ENCODE measurements at places on chromosomes 3 and 15. TPM values are rescaled to one million over a fixed set of nuclear protein-coding genes. Genes with fewer than 3 reads are reported as not detected.
A peak's percentile ranks its signal among the peaks of the same experiment; 100 is the strongest.

GOLGA8S gene
- 33.9 TPM for total RNA-seq

DNA sequence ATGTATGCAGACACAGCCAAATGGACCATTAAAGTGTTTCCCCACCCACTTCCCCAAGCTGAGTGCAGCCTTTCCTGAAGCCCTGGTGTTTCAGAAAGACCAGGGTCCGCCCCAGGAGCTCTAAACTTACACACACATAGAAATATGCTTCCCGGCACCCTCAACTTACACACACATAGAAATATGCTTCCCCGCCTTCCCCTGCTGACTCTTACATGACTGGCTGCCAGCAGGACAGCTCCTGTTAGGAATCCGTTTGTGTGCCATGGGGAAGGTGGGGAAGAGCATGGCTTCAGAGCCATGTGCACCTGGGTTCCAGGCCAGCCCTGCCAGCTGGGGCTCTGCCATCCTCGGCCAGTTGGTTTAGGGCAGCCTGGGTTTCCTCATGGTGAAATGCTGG is 3.6 kb downstream of the CLEC3B start:
- no peak for DNase-seq

PLIN1 gene
- total RNA-seq: 18.5 TPM

DNA sequence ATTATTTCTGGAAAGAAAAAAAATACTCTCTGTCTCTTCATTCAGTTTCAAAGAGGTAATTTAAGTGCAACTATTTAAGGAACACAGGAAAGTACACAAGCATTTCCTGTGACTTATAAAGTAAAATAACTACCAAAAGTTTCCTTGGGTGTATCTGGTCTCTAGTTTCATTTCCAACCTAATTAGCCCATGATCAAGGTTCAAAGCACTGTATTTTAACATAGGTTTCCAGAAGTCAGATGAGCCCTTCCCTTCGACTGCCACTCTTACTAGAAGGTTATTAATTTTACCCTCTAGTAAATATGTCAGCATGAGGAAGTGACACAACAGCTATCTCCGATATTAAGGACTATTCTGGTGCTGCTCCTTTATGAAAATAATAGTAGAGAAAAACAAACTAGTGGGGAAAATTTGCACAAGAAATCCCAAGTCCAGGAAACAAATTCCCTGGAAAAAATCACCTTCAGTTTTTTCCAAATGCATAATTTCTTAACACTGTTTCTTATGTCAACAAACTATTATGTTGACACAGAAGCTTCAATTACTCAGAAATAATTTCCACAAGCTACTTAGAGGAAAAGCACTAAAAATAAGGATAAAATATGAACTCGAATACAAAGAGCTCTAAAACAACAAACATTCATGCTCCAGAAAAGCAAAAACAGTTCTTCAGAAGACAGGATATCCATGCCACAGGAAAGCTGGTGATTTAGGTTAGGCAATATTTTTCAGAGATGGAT is 35.3 kb downstream of the CCPG1 start:
- no peak for DNase-seq

DNA sequence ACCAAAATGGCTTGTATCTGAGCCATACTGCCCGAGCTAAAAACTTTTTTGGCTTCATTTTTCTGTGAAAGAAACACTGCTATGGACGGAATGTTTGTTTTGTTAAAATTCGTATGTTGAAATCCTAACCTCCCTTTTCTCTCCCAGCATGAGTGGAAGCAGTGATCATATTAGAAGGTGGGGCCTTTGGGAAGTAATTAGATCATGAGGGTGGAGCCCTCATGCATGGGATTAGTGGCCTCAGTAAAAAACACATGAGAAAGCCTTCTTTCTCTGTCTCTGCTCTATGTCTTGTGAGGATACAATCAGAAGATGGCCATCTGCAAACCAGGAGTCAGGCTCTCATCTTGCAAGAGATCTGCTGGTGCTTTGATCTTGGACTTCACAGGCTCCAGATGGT is 7.4 kb upstream of the FNDC3B start:
- DNase-seq: no peak

GRCh38 chr15:25422021-25422420 is 16.8 kb downstream of the UBE3A start:
- DNase-seq: no peak

GRCh38 chr15:31252171-31252785 is 74.4 kb upstream of the KLF13 start:
- no peak for DNase-seq

- DNase-seq: no peak
Observed at GRCh38 chr15:66254089-66254950, 770 bp upstream of the MEGF11 start.

- no peak for DNase-seq
Observed at GRCh38 chr3:98326945-98327344, 26.7 kb upstream of the OR5K4 start.

DNA sequence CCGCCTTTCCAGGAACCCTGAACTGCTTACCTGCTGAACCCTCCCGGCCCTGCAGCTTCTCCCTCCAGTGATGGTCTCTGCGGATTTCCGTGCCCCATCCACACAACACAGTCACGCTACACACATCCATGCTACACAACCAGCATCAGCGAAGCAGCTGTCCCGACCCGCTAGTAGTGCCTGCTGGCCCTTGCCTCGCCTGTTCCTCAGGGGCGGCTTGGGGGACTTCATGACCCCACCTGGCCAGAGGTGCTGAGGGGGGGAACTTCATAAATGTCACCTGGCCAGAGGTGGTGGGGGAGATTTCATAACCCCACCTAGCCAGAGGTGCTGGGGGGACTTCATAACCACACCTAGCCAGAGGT is 530 bp upstream of the TUBGCP5 start:
- no peak for DNase-seq

DNA sequence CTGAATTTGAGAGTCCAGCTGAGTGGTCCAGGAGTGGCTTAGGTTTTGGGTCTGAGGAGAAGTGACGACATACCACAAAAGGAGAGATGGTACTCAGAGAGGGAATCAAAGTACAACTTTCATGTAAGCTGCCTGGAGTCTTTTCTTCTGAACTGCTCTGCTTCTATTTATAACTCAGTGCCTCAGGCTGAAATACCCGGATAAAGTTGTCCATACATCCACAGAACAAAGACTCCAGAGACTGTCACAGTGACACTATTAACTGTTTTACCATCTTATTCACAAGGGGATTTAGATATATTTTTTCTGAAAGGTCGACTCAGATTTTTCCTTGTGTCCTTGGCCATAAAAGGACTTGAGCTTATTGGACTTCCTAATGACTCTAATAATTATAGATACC is 264.3 kb upstream of the DNAJC19 start:
- no peak for DNase-seq

DNA sequence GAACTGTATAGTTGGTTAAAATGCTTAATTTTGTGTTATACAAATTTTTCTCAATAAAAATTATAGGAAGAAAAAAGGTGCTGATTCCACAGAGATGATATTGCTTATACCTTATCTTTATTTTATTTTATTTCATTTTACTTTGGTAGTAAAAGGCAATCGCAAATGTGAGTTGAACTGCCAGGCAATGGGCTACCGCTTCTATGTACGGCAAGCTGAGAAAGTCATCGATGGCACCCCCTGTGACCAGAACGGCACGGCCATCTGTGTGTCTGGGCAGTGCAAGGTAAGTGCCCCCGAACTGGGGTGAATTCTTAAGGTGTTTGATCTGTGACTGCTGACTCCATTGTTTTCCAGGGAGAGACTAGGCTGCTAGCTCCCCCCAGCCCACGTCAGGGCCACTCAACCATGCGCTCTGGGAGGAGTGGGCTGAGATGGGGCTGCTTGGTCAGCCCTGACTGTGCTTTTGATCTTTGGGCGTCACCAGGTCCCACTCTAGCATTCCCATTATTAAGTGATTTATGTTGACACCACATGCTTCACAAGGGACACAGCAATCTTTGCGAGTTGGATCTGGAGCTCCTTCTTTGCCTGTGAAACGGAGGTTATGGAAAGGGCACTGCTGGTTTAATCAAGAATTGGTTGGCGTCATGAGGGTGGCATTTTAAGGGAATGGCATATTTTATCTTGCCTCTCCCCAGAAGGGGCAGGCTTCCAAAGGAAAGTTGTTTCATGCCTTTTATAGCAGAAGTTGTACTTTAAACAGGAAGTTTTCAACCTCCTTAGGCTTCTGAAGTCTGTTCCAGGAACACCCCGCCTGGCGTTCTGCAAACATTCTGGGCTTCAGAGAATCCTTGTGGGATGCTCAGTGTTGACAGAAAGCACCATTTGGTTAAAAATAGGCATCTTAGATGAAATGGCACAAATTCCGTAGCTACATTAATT is 296.5 kb downstream of the THSD4 start:
- no peak for DNase-seq

DNA sequence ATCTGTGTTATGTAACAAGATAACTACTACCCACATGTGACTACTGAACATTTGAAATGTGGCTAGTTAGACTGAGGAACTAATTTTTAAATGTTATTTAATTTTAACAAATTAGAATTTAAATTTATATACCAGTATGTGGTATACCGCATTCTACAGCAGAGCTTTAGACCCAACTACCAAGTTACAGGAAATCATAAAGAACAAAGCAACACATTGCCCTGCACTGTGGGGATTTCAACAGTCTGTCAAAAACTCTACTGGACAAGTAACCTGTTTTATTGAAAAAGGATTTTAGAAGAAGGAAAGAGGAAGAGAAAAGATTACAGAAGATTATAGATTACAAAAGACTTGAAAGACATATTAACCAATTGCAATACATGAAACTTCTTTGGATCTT is 64.9 kb downstream of the DPH6 start:
- DNase-seq: no peak

PP2D1 gene
- total RNA-seq: 22.8 TPM

DNA sequence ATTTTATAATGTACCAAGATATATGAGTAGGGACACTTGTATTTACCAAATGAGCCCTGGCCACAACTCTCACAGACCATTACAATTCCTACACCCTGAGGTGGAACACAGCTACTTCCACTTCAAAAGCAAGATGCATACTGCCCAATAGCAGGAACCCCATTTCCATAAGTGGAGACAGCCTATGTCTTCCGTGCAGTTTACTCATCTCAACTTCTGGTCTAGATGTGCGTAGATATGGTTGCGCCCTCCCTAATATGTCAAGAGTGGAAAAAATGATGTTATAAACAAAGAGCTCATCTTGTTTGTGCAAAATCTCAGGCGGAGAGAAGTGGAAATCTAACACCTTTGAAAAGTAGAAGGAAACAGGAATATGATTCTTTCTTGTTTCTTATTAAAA is 44.6 kb downstream of the RAB27A start:
- no peak for DNase-seq

- no peak for DNase-seq
Observed at GRCh38 chr3:111210866-111211564, 139.4 kb downstream of the NECTIN3 start.

FBXW12 gene
- 0.81 TPM for total RNA-seq

DNA sequence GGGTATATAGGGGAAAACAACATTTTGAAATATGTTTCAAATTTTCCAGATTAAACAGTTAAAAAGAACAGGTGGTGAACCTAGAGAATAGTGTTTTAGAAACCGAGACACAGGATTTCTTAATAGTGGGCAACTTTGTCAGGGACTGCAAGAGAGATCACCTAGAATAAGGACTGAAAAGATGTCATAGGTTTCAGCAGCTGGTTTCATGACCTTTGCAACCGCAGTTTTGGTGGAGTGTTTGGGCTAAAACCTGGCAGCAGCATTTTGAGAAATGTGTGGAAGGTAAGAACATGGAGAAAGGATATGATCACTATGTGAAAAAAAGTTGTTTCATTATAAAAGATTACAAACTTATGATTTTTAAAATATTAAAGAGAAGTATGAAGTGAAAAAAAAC is 34.9 kb downstream of the PRKCI start:
- DNase-seq: no peak

- DNase-seq: no peak
Observed at GRCh38 chr3:17983106-17983505, 240.7 kb upstream of the TBC1D5 start.

MESP2 gene
- 2.9 TPM for total RNA-seq

GREM1 gene
- total RNA-seq: 1.6 TPM

- no peak for DNase-seq
Observed at GRCh38 chr3:152257563-152258035, 11.1 kb upstream of the MBNL1 start.

SYNPR gene
- total RNA-seq: not detected

DNA sequence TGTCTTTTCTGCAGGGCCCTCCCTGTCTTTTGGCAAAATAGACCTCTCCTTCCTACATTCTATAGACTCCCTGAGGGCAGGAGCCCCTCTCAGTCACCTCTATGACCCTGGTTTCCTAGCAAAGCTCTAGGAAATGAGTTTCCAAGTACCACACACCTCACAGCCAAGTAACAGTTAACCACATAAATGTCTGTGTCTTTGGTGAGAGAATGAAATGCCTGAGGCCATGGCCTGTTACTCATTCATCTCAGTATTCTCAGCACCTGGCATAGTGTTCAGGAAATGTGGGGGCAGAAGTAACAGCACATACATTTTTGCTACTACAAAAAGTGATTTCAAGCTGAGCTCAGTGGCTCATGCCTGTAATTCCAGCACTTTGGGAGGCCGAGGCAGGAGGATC is 21.0 kb downstream of the RFT1 start:
- DNase-seq: no peak

DNA sequence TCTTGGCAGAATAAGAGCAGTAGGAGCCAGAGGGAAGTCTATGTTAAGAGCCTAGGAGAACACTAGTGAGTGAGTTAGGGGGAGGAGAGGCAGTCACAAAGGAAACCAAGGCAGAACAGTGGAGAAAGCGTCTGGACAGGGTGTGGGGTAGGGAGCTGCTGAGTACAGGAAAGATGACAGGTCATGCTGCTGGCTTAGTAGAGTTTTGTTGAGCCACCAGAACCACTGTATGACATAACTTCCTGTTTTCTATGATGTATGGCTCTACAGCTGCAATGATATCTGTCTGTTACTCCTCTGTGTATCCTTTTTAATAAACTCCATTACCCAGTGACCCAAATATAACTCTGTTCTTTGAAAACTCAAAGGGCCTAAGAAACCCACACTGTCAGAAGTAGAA is 10.6 kb upstream of the STT3B start:
- DNase-seq: no peak

GRCh38 chr15:60912984-60913697 is 316.0 kb downstream of the RORA start:
- DNase-seq: peak; percentile 51

- no peak for DNase-seq
Observed at GRCh38 chr3:71288269-71288930, 295.1 kb downstream of the FOXP1 start.

GRCh38 chr3:29711255-29711771 is 430.4 kb downstream of the RBMS3 start:
- DNase-seq: peak; percentile 64

CD200 gene
- 3.4 TPM for total RNA-seq

- DNase-seq: no peak
Observed at GRCh38 chr15:59703979-59704796, 15.1 kb upstream of the BNIP2 start.

GRCh38 chr3:26591926-26592325 is 30.6 kb upstream of the LRRC3B start:
- DNase-seq: no peak

- no peak for DNase-seq
Observed at GRCh38 chr3:67531181-67532101, 123.0 kb downstream of the SUCLG2 start.

CHRNA7 gene
- 24.5 TPM for total RNA-seq

DNA sequence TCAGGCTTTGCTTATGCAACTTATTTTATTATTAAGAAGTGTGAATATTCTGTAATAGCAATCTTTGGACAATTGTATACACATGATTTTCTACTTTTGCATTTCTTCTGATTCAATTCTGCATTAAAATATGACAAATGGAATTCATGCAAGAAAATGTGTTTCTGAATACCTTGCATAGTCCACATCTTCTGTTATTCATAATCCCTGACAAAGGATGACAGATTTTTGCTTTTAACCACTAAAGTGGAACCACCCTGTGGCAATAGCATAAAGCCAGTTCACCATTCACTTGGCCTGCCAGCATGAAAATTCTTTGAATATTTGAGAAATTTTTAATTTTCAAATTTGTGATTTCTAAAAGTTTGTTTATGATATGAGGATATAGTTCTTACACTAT is 397.0 kb downstream of the ROBO2 start:
- no peak for DNase-seq

Data from testis (tissue), 5 donors.